ENCODE measurements at places on chromosomes 1 and 21.

GRCh38 chr1:185271921-185272320 lies 45.1 kb downstream of the IVNS1ABP start:
- no peak for DNase-seq

GRCh38 chr1:82225421-82226185 lies 424.9 kb downstream of the ADGRL2 start:
- no peak for DNase-seq

- DNase-seq = no peak
Measured at GRCh38 chr1:246784621-246785493, 60.6 kb downstream of the SCCPDH start.

GRCh38 chr1:97412166-97412565 lies 508.7 kb downstream of the DPYD start:
- DNase-seq = no peak

GRCh38 chr1:110112656-110113055 lies 413 bp downstream of the UBL4B start:
- no peak for DNase-seq

GRCh38 chr1:117540532-117540931 lies 65.3 kb upstream of the TENT5C start:
- DNase-seq = no peak

- no peak for DNase-seq
Measured at GRCh38 chr1:95604771-95605170, 370.8 kb downstream of the RWDD3 start.

DNA sequence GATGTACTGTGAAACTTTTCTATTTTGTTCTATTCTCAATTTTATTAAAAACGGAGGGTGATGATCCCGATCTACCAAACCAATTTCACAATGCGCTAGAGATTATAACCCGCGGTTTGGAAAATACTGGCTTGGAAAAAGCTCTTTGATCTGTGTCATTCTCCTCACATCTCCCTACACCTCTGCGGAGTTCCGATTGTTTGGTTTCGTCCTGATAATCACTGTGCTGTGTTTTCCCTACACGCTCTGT lies 536 bp upstream of the ABCD3 start:
- DNase-seq = no peak

- no peak for DNase-seq
Measured at GRCh38 chr1:175209493-175209921, 16.9 kb upstream of the KIAA0040 start.

DNA sequence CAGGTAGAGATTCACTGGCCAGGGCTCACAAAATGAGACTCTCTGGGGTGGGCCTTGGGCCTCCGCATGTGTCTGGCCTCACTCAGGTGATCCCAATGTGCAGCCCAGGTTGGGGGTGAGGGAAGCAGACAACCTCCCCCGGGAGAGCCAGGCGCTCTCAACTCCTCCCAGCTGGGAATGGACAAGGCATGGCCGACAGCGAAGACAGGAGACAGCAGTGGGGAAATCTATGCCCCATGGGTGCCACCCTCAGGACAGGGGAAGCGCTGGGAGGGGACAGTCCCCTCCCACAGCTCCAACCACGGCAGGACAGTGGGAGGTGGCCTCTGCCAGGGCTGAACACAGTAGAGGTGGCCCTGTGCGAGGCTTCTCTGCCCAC lies 47.7 kb downstream of the PRDM15 start:
- DNase-seq = no peak

GRCh38 chr1:154222918-154223317 lies 2.2 kb downstream of the UBAP2L start:
- DNase-seq = no peak

DNA sequence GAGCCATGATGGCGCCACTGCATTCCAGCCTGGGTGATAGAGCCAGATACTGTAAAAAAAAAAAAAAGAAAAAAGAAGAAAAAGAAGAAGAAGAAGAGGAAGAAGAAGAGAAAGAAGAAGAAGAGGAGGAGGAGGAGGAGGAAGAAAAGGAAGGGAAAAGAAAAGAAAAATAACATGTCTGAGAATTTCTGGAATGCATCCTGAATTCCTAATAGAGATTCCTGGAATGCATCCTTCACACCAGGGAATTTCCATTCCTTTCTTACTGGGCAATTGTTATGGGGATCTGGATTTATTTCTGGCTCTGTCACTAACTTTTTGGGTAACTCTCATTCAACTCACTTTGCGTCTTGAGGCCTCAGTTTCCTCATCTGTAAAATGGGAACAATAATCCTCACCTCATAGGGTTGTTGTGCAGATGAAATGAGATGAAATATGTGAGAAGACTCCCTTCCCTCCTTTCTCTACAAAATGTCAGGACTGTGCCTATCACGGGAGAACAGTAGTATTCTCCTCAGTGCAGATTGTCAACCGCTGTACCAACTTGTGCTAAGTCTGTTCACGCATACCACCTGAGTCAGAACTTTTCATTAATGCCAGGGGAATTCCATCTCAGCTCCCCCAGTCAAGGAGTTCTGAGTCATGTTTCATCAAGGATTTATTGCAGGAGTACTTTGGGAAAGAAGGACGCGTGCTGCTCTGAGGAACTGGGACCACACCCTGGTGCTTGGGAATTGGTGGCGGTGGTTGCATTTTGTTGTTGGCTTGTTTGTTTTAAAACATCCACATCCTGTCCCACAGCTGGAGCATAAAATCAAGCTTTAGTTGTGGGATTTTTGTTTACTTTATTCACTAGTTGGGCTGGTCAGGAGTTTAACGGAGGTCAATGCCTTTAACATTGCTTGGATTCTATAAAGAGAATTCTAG lies 42.4 kb upstream of the ROR1 start:
- DNase-seq = no peak

Measured in stimulated activated CD4-positive, alpha-beta T cell treated with anti-CD3 and anti-CD28 coated beads, Interleukin-2, amount 100 ng/mL, for 4 hours (primary cell).